ENCODE measurements at places on chromosomes 4 and X. TPM values are rescaled to one million over a fixed set of nuclear protein-coding genes. Genes with fewer than 3 reads are reported as not detected.
A peak's percentile ranks its signal among the peaks of the same experiment; 100 is the strongest.

DNA sequence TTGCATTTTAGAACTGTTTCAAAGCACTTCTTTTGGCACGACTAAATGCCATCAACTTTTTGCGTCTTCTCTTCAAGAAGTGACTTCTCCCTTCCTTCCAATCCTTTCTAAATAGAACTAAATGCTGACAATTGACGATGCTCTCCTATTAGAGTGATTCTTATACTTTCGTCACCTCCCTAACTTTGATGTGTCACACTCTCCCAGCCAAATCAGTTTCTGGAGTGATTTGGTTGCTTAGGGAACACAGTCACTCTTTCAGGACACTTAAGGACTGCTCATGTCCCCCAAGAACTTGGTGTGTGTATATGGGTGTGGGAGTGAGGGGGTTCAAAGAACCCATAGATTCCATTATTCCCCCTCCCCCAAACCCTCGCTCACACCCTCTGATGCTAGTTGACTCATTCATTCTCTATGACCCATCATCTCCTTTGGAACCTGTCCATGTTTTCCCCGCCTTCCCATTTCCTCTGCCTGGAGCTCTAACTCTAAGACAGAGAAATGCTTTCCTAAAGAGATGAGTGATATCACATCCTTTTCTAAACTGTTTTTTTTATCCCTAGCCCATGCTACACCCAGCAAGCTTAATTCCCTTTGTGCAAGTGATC is 26.8 kb upstream of the AREG start:
- no peaks in the 10 kb centered on the region for H3K4me1 ChIP-seq
- peak; percentile 9 for DNase-seq
- H3K27me3 ChIP-seq = no peaks in the 10 kb centered on the region

GRCh38 chr4:38989487-38989886 is 42.7 kb downstream of the TMEM156 start:
- no peak for DNase-seq
- H3K4me3 ChIP-seq = no peak overlapping the region
- H3K27ac ChIP-seq = no peak overlapping the region
- H3K4me1 ChIP-seq = no peaks in the 10 kb centered on the region
- no peaks in the 10 kb centered on the region for H3K27me3 ChIP-seq
- no peaks in the 10 kb centered on the region for H3K36me3 ChIP-seq

- H3K4me1 ChIP-seq = peaks cover 51% of the 10 kb centered on the region
- no peak overlapping the region for H3K4me3 ChIP-seq
- H3K27ac ChIP-seq = peak overlapping the region; percentile 73
- H3K36me3 ChIP-seq = no peaks in the 10 kb centered on the region
- H3K27me3 ChIP-seq = no peaks in the 10 kb centered on the region
These were observed 55.9 kb downstream of the C4orf51 start for GRCh38 chr4:145735827-145736226.

The GSX2 gene
- total RNA-seq = 0.04 TPM

The TASL gene
- total RNA-seq = 0.75 TPM

DNA sequence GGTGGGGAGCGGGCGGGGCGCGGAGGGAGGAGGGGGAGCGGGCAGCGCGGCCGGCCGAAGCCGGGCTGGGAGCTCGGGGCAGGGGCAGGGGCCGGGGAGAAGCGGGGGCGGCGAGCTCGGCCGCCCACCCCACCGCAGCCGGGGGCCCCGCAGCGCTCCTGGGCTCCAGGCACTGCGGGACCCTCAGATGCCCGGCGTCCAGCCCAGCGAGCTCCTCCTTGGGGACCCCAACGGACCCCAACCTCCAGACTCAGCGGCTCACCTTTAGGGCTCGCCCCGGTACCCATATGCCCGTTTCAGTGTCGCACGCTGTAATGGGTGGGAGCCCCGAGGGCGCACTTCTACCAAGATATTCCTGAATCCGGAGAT is 357 bp upstream of the ADGRG2 start:
- H3K27ac ChIP-seq = no peak overlapping the region
- DNase-seq = no peak
- no peaks in the 10 kb centered on the region for H3K4me1 ChIP-seq
- no peaks in the 10 kb centered on the region for H3K36me3 ChIP-seq
- H3K27me3 ChIP-seq = peaks cover 39% of the 10 kb centered on the region

Data from muscle of leg (tissue), 16 donors.